Central memory CD4-positive, alpha-beta T cell (primary cell): ENCODE measurements at places on chromosomes 11 and 22.

DNA sequence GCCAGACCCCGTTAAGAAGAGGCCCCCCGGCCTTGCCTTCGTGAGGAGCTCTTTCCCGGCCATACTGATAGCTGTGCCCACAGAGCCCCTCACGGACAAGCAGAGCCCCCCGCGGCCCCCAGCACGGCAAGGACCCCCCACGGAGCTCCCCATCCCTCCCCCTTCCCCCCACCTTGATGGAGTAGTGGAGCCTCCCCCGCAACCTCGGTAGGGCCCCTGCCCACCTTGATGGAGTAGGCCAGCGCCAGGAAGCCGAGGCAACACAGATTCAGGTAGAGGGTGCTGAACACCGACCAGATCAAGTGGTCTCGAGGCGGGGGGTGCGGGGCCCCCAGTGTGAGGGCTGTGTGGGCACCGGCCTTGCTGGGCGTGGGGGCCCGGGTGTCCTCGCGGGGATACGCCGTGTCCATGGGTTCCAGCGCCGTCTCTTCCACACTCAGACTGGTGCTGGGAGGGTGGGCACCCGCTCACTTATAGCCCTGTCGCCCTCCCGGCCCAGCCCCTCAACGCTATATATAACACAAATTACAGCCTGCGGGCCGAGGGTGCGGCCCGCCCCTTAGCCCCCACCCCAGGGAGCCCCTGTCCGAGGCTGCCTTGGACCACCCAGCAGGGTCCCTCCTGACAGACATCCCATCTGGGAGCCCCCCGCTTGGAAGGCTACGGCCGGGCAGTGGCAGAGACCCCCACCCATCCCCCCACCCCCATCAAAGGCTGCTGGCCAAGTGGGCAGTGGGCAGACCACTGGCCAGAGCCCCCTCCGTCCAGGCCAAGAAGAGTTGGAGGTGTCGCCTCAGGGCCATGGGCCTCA is at the start of gene IFITM5:
TSS of gene IFITM5 (minus strand) at position 446 of the 811 bp plus-strand sequence. CDS start at position 410, 36 bp downstream.
- DNase-seq = no peak

GRCh38 chr11:45850446-45850845 is 3.2 kb downstream of the CRY2 start:
- no peak for DNase-seq

DNA sequence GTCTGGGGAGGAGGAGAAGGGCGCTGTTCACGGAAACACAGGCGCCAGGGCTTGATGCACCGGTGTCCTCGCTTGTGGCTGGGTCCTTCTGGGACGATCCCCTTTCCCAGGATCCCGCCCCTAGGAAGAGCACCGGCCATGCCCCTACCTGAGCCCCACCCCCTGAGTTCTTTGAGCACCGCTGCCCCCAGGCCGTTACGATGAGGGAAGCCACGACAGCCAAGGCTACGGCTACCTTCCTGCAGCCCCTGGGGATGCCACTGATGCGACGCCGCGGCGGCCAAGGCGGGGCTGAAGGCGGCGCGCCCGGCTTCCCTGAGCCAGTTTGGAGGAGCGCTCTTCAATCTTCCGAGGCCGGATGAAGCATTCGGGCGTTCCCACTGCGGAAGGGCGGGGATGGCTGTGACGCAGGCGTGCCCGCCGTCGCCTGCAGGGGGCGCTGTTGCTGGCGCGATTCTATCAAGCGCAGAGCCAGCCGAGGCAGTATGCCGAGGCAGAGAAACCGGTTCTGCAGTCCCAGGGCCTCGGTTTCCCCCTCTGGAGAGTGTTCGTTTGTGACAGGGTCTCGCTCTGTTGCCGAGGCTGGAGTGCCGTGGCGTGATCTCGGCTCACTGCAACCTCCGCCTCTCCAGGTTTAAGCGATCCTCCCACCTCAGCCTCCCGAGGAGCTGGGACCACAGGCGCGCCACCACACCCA is 9.7 kb upstream of the NEFH start:
- DNase-seq = peak; percentile 66

DNA sequence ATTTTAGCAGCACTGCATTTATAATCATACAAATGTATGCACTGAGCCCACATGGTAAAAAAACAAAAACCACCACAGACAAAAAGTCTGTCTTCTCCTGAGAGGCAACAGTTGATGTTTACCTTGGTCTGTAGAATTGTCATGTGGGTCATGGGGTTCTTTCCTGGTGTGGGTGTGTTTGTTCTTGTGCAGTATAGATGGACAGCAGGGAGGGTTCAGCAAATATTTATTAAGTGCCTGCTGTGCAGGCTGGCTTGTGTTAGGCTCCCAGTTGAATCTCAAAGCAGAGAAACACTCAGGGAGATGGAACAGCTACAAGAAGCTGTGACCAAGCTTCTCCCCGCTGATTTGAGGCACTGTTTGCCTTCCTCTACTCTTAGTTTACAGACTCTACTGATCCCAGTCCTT is 82.2 kb downstream of the PISD start:
- no peak for DNase-seq

DNA sequence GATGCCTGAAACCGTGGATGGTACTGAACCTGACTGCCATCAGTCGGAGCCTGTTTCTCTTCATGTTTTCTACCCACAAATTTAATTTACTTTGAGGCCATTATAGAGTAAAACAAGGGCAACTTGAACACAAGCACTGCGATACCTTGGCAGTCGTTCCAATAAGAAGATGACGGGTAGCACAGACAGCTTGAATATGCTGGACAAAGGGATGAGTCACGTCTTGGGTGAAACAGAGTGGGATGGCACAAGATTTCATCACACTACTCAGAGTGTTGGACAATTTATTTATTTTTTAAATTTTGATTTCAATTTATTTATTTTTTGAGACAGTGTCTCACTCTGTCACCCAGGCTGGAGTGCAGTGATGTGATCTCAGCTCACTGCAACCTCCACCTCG is 5.7 kb downstream of the DIXDC1 start:
- DNase-seq = no peak

GRCh38 chr11:127255209-127255608 is 254.6 kb upstream of the KIRREL3 start:
- DNase-seq = no peak

DNA sequence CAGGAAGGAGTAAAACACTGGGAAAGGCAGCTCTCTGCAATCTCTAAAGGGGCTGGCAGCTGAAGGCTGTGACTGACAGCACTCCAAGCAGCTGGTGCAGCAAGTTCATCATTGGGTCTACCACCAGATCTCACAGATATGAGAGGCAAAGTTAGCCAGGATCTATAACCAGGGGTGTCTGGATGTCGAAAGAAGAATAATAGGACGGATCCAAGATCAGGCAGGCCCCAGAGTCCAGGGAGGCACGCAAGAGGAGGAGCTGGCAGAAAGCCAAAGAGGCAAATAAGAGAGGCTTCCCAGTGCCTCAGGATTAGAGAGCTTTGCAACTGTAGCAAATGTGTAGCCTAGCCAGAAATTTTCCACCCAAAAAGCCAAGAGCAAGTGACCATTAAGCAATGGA is 77.1 kb downstream of the RBMXL2 start:
- DNase-seq = no peak

DNA sequence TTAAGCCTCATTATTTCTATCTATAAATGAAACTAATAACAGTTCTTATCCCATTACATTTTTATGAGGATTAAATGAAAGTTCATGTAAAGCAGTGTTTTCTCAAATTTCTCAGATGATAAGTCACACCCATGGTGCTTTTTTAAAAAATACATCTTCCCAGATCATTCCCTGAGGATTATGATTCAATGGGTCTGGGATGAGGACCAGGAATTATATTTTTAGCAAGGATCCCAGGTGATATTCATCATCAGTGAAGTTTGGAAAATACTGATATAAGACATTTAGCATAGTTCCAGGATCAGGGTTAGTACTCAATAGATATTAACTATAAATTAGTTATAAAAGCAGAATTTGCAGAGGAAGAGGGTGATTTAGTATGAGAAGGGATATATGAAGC is 89.1 kb downstream of the BBOX1 start:
- DNase-seq = no peak

DNA sequence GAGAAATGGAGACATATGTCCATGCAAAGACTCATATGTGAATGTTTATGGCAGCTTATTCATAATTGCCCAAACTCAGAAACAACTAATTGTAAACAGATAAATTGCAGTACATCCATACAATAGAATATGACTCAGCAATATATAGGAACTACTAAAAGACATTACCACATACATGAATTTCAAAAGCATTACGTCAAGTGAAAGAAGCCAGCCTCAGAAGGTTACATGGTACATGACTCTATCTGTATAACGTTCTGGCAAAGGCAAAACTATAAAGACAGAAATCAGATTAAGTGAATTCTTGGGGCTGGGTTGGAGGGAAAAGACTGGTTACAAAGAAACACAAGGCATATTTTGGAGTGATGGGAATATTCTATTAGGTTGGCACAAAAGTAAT is 7.2 kb downstream of the KCTD21 start:
- DNase-seq = no peak

- no peak for DNase-seq
These were observed 77.5 kb downstream of the BDNF start for GRCh38 chr11:27622541-27623300.

DNA sequence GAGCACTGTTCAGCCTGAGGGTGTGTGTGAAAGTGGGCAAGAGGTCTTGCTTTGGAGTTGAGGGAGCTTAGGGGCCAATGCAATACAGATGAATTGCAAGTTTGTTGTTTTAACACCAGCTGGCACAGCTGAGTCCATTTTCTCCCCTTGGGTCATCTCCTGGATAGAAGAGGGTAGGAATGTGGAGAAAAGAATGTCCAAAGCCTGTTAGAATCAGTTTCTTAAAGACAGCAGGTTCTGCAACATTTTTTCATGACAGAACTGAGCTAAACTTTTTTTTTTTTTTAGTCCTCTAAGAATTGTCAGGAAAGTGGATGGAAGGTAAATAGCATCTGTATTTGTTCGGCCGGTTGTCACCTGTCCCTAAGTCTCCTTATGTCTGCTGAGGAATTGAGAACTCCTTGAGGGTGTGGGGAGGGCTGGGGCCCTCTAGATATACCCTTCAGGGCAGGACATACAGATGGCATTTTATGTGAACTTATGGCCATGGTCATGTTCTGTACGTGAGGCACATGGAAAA is 211.1 kb upstream of the CADM1 start:
- DNase-seq = no peak

- DNase-seq = no peak
These were observed 18.3 kb downstream of the FAR1 start for GRCh38 chr11:13686776-13687175.

DNA sequence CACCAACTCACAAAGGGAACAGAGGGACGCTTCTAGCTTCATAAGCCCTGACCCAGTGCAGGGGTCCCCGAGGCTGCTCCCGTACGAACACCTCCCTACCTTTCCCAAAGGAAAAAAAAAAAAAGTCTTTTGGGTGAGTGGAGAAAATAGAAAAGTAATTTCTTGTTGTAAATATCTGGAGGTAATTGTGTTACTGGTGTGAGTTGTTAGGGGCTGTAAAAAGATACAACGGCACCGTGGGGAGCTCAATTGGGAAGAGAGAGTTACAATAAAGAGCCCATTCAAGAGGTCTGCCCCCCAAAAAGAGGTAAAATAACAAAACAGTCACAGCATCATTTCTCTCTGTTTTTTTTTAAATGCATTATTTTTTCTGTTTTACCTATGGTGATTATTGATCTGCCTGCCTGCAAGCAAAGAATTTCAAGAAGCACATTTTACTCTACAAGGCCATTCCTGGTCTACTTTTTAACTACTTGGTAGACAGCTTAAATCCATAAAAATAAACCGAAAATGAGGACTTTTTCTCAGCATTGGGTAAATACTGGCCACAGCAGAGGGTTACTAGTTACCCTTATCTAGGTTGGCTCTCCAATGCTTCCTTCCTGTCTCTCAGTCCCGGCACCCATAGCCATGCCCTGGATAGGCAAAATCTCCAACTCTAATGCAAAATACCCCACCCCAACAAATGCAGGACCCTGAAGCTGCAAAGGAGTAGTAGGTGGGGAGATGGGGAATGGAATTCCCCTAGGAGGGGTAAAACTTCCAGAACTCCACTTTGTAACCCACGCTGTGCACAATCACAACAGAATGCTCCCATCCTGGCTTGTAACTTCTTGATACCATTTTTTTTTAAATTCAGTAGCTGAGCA is 3.1 kb downstream of the PAX6 start:
- DNase-seq = no peak

DNA sequence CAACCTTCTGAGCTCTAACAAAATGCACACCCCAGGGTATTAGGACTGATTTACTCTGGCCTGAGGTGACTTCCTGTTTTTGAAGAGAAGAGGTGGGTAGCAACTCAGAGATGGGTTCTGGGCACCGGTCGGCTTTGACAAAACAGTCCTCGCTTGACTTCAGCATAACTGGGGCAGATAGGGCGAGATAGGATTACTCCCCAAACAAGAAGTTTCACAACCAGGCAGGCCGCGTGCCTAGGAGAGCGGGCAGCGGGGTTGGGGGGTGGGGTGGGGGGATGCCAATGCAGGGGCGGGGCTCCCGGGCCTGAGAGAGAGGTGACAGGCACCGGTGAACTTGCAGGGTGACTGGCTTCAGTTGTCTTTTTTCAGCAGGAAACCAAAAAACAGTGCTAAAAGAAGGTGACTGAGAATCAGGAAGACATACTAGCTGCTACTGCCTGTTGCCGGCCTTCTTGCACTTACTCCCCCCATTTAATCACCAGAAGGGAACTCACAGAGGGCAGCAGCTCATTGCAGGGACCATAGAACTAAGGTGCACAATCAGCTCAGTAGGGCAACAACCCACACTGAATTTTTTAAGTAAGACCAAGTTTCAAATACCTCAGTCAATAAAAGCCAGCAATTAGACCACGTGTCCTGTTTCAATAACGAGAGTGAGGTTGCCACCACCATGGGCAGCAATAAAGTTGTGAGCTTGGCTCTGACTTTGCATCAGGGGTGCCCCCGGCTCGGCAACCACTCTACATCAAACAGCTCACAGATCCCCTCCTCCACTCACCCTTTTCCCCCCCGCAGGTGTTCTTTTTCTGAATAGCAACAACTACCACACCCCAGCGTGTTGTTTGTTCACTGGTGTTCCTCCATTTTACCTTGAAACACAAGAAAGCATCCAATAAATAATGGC is 37.2 kb upstream of the ETS1 start:
- peak; percentile 75 for DNase-seq

DNA sequence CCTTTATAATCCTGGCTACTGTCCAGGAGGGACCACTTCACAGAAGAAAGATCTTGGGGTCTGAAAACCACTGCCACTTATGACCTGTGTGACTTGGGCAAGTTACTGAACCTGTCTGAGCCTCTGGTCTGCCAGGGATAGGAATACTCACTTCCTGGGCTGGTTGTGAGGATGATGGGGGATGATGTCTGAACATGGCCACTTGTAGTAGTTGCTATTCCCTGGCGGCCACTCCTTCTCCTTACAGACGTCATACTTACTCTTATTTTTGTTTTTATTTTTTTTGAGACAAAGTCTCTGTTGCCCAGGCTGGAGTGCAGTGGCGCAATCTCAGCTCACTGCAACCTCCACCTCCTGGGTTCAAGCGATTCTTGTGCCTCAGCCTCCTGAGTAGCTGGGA is 26.1 kb downstream of the CD82 start:
- no peak for DNase-seq
